Osteoblast (primary cell): ENCODE measurements at places on chromosomes 2 and 18. TPM values are rescaled to one million over a fixed set of nuclear protein-coding genes. Genes with fewer than 3 reads are reported as not detected.

FEV gene
- not detected in 2 replicates for total RNA-seq

GALNT5 gene
- 56.5 and 75.7 TPM in 2 replicates for total RNA-seq

PLEK gene
- 0.36 TPM in 1 of 2 replicates, not detected in the other for total RNA-seq

TANC1 gene
- 33.9 and 34.7 TPM in 2 replicates for total RNA-seq

GALNT13 gene
- under 0.01 and 0.36 TPM in 2 replicates for total RNA-seq

MDH1B gene
- total RNA-seq: 0.88 and 2.2 TPM in 2 replicates

ASPRV1 gene
- 0.29 and 0.72 TPM in 2 replicates for total RNA-seq
